T follicular helper cell (primary cell): ENCODE measurements at places on chromosomes 13 and 19.

DNA sequence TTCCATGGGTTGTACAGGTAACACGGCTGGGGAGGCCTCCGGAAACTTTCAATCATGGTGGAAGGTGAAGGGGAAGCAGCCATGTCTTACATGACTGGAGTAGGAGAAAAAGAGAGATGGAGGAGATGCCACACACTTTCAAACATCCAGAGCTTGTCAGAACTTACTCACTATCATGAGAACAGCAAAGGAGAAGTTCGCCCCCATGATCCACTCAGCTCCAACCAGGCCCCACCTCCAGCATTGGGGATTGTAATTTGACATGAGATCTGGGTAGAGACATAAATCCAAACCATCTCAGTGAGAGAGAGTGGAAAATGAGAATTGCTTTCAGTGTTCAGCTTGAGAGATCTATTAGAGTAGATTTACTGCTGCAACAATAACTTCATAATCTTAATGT, 210.9 kb downstream of the NDFIP2 start:
- DNase-seq = no peak

DNA sequence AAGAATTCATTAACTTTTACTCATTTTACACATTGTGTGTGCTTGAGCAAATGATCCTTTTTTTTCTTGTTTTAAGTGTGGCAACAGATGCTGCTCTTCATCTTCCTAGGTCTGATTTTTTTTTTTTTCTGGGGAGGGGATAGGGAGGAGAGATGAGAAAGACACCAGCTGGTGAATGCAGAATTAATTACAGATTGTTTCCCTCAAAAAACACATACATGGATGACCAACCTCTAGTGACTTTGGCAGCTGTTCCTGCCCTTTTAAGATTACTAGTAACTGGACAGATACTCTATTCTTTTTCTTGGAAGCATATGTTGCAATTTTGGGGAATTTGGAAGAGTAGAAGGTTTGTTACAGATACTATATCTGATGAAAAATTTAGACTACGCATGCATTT, 103.6 kb upstream of the MYO16 start:
- DNase-seq = no peak

DNA sequence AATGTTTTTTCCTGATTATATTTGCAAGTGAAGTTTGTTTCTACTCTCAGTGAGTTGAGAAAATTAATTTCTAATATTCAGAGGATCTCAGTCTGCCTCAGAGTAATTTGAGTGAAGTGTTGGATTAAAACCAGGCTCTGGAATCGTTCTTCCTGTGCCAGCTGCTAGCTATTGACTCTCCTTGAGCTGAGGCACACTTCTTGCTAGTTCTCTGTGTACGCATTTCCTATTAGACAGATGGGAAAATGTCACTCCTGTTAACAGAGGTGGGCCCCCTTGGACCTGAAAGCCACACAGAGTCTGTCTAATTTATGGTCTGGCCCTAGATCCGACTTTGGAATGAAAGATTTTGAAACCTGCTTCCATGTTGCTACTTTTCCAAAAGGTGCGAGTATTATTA, 107.6 kb upstream of the RNF113B start:
- DNase-seq = no peak

DNA sequence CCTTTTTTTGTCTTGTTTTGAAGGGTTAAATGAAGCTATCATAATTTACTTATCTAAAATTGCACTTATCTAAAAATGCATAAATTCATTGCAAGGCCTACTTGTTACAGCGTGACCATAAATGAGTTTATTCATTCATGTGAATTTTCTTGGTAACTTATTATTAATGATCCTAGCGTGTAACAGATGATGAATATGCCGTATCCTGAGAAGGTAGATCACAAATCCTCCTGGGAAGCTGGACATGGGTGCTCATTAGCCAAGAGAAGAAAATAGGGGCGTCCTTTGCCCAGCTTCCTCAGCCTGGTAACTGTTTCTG, 21.3 kb downstream of the TNFSF11 start:
- DNase-seq = no peak

GRCh38 chr19:35375505-35376307, 4.8 kb downstream of the GPR42 start:
- no peak for DNase-seq

GRCh38 chr13:64758521-64759244, 2471.5 kb downstream of the PCDH9 start:
- DNase-seq = no peak

GRCh38 chr13:113109151-113110047, 3.8 kb downstream of the F7 start:
- DNase-seq = no peak

GRCh38 chr13:26254583-26255111, 718 bp downstream of the CDK8 start:
- DNase-seq = peak; percentile 42

GRCh38 chr13:40908546-40908945, 110.6 kb downstream of the ELF1 start:
- DNase-seq = no peak

DNA sequence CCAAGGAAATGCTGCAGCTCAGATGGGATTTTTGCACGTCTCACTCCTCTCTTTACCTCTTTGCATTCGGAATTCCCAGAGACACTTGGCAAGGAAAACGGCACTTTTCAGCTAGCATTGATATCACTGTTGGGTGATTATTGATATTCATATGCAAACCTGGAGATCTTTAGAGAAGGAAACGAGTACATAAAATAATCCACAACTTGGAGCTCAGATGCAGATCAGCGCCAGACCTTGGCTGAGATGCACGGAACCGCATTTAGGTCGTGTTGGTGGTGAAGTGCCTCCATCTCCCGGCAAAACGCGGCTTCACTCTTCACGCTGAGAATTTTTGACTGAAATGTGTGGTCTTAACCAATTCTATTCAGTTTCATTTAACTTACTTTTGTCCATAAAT, 77.2 kb upstream of the ARHGEF7 start:
- no peak for DNase-seq

DNA sequence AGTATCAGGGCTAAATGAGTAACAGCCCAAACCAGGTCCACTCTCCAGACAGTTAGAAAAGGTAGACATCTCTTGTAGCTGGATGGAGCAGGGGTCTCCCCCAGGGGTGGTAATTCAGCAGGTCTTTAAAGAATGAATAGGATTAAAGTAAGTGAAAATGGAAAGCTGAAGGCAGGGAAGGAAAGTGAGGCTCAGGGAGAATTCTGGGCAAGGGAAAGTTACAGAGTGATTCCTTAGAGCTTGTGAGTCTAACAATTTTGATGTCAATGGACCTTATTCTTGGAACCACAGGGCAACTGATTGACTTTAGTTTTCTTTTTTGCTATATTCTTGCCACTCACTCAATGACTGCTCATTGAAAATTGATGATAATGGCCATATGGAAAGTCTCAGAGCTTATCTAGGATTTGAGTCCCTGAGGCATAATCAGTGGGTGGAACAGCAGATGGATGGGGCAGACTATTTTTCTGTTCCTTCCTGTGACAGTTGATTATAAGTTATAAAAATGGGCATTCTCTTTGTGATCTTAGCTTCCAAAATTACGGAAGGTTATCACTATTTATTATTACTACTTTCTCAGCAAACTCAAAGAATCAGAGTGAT, 76.9 kb downstream of the LRCH1 start:
- no peak for DNase-seq

- no peak for DNase-seq
These were observed 380.8 kb downstream of the LMO7 start for GRCh38 chr13:76016799-76017400.

DNA sequence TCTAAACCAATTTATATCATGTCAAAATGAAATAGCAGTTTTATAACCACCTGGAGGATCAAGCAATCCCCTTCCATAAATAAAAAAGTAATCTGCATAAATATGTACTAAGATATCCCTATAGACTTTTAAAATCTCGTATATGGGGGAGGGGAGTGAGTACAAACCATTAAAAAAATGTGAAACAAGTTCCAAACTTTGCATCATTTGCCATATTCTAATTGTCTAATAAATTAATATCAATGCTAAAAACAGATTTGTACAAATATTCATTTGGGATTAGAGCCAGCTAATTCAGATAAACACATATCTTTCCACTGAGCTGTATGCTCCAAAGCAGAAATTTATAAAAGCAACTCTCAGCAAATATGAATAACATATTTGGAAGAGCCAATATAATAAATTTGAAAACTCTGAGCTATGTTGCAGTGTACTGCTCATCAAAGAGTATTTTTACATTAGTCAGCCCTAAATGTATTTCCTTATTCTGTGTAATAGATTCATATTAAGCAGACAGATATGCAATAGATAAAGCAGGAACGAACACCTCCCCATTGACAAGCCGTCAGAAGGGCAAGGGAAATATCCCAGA, 970.2 kb downstream of the EFNB2 start:
- no peak for DNase-seq

- DNase-seq = no peak
These were observed 72.8 kb downstream of the ATP7B start for GRCh38 chr13:51938454-51938853.

GRCh38 chr19:15432018-15432494, 13.3 kb upstream of the AKAP8L start:
- no peak for DNase-seq

GRCh38 chr19:47036097-47036651, 12.2 kb downstream of the TMEM160 start:
- DNase-seq = no peak

DNA sequence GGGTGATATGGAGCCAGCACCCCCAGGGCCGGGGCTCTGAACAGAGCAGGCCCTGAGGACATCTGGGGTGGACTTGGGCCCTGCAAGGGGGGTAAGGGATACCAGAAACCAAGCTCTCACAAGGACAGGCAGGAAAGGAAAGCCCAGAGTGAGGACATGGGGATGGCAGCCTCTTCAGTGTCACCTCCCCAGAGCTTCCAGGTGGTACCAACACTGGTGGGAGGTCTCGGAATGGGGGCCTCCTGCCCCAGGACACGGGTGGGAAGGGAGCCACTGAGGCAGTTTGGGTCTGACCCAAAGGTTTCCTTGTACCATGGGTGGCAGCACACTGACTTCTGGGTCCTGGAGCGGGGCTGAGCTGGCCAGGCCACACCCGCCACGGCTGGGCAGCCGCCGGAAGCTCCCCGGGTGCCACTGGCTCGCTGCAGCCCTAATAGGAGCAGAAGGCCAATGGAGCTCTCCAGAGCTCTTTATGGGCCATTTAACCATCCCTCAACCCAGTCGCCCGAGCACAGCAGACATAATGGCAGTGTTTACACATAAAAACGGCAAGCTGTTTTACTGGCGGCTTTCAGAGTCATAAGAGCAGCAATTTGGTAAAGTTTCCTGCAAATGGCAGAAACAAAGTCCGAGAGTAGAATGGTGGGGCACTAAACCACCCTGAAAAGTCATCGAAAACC, 59.3 kb downstream of the PEPD start:
- no peak for DNase-seq

DNA sequence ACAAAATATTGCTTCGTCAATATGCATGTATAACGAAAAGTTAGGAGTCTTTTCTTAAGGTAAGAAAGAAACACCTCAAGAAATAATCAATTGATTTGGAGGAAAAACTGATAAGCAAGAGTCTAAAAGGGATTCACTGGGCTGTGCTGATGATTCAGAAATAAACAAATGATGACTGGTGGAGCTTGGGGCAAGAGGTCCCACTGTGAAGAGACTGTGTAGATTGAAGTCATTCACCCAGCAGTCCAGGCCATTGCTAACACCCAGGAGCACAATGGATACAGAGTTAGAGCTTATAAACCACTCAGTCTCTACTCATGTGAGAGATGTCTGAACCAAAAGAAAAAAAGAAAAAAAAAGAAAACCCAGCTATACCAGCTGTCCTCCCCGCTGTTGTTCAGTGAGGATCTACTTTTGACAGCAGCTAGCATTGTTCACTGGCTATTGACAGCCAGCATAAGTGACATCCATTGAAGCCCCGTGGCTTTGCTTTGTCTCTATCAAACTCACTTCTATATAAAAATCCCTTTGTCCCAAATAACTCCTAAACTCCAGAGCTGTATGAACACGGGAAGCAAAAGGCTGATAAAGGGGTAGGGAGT, 255.5 kb downstream of the KCTD12 start:
- no peak for DNase-seq

- no peak for DNase-seq
These were observed 75.8 kb upstream of the UBAC2 start for GRCh38 chr13:99124794-99125316.

GRCh38 chr19:45768655-45768983, 433 bp downstream of the SIX5 start:
- peak; percentile 18 for DNase-seq

- no peak for DNase-seq
These were observed 320.3 kb upstream of the EDNRB start for GRCh38 chr13:78238911-78239310.

DNA sequence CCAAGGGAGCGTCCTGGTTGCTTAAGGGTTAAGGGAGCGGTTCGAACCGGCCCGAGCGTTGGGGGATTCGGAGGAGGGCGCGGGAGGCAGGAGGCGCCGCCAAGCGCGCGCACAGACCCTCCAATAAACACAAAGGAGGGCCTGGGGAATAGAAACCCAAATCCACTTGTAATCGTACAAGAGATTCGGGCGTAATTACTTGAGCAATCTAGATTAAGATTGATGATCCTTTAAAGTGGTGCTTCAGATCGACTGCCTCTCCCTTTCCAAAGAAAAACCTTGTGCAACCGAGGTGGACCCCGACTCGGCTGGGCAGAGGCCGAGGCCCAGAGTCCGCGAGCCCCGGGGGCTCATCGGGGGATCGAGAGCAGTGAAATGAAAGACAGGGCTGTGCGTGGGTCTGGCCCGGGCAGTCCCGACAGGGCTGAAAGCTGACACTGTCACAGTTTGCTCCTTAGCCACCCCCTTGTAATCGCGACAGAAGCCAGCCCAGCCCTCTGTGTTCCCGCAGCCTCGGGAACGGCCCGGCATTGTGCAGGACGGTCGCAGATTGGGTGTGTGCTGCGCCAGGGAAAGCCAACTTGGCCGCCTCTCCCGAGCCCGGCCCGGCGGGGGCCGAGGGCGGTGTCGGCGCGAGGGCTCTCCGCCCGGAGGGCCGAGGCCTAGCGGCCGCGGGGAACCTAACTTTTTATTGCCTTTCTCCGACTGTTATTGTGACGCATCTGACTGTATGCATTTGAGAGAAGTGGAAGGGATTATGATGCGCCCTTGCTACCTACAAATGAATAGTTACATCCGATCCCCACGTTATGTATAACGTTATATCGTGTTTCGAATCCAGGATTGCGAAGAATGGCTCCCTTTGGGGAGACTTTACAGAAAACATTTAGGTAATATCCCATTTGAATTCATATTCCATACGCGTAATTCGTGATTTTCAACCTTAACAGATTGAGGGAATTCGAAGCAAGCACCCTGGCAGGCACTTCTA, 5.5 kb downstream of the MAB21L1 start:
- no peak for DNase-seq

GRCh38 chr19:39506944-39507714, 7.8 kb upstream of the SELENOV start:
- no peak for DNase-seq

DNA sequence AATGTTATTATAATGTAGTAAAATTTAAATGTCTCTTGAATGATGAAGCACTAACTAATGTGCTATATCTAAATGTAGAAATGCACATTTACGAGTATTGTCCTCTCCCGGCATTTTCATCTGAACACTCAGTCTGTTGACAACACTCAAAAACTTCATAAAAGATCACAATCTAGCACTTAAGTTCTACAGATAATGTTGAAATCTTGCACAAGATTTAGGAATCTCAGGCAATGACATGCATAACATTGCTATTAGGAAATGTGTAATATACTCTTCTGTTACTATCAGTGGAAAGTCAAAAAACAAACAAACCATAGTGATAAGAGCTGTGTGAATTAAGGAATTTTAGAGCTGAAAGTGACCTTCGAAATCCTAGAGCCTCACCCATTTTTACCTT, 37.5 kb upstream of the XPO4 start:
- DNase-seq = no peak

GRCh38 chr19:56808717-56809392, 31.7 kb downstream of the PEG3 start:
- no peak for DNase-seq
